CD4-positive, alpha-beta T cell treated with Interleukin-6 at 100 ng/mL for 8 hours (primary cell): ENCODE measurements at places on chromosomes 16 and 17.

DNA sequence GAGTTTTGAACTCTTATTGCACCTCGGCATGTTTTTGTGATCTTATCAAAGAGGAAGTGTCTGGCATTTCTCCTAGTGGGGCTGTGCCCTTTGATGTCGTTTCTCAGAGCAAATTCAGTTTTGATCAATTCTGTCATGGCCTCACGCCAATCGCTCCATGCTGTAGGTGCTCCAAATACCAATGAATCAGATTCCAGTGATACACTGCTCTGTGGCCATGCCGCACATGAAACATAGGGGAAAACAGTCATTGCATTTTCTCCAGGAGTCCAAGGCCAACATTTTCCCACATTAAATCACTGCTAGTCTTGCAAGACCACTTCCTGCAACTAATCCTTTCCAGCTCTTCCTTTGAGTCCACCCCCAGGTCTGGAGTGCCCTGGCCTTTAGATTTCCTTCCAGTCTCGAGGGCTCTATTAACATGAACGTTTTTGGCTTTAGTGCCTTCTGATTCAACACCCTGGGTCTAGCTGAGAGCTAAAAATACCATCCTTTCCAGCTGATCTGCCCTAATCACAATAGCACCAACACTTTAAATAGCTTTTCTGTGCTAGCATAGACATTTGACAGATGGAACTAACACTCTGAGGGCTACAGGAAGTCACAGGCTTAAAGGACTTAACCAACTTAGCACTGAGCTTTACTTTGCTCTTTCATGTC lies 18.2 kb upstream of the RASL10B start:
- DNase-seq = no peak

- no peak for DNase-seq
Measured at GRCh38 chr16:87434146-87434667, 42.1 kb downstream of the MAP1LC3B start.

DNA sequence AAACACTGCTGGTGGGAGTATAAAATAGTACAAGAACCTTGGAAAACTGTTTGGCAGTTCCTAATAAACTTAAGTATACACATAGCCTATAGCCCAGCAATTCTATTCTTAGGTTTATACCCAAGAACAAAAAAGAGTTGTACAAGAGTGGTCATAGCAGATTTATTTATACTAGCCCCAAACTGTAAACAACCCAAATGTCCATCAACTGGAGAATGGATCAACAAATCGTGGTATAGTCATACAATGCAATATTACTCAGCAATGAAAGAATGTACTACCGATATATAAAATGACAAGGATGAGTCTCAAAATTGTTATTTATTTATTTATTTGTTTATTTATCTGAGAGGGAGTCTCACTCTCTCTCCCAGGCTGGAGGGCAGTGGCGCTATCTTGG lies 23.1 kb downstream of the GNGT2 start:
- DNase-seq = no peak

DNA sequence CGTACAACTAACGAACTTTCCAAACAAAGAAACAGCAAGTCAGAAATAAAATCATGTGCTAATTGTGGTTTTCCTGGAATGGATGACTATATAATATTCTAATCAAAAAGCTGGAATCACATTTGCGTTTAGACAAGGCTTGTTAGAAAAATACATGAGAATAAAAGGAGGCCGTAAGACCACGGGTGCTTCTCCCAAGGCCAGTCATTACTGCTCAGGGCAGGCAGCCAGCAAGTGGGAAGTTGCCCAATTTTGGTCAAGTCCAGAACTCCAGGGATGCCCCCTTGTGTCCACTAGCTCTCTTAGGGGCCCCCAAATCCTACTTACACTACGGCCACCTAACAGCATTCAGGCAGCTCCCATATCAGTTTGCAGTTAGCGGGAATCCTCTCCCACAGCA lies 25.9 kb upstream of the LYRM9 start:
- no peak for DNase-seq

DNA sequence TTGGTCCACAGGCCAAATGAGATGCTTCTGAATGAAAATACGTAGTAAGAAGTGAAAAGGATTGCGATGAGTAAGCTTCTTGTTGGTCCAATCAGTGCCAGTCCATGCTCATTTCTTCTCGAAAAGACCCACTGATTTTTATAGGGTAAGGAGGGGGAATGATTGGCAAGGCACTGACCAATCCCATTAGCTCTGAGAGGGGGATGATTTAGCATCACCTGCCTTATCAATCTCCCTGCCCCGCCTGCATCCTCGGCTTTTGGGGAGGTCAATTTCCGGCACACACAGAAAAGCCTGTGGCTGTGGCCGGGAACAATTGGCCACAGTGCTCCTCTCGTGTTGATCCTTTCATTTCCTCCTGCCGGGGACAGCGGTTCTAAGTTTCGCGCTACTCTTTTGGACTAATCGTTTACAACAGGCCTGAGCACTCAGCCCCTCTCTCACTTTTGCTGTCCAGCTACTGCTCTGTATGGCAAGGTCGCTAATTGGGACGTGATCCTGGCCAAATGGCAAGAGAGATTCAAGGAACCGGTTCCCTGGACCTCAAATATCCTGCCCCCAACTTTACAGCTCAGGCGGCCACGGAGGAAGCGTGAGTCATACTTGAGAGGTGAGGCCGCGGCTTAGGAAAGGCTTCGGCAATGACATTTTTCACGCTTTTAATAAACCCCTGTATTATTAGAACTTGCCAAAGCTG lies 43.1 kb downstream of the TBX4 start:
- no peak for DNase-seq

- no peak for DNase-seq
Measured at GRCh38 chr17:64657610-64658125, 4.4 kb downstream of the SMURF2 start.

DNA sequence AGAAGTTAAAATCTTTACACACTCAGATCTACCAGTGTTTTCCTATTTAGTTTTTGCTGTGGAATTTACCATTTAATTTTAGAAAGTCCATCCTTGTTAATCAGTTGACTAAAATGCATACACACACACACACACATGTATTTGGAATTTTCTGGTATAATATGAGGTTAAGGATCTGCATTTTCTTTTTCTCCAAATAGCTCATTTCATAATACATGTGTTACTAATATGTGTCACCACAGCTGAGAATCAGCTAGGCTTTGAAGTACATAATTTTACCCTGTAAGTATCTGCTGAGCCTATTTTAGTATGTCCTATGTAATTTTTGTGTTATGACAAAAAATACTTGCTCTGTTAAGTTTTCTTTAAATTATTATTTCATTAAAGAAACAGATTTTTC lies 143.2 kb downstream of the PHKB start:
- no peak for DNase-seq

GRCh38 chr16:23435500-23435899 lies 17.5 kb downstream of the COG7 start:
- peak; percentile 53 for DNase-seq

DNA sequence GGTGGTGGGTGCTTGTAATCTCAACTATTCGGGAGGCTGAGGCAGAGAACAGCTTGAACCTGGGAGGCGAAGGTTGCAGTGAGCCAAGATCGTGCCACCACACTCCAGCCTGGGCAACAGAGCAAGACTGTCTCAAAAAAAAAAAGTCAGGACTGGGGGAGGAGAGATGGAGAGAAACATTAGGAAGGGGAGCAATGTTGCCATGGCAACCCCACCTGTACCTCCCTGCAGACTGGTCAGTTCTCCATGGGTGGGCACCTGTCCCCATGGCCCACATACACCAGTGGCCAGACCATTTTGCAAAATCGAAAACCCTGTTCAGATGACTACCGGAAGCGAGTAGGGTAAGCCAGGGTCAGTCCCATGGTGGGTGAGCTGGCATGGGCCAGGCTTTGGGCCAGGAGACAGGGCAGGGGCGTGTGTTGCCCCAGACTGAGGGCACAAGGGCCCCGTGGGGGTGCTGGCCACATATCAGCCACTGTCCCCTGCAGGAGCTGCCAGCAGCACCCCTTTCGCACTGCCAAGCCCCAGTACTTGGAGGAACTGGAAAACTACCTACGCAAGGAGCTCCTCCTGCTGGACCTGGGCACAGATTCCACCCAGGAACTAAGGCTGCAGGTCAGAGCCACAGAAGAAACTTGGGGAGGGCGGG lies 14.0 kb downstream of the TSNAXIP1 start:
- no peak for DNase-seq

DNA sequence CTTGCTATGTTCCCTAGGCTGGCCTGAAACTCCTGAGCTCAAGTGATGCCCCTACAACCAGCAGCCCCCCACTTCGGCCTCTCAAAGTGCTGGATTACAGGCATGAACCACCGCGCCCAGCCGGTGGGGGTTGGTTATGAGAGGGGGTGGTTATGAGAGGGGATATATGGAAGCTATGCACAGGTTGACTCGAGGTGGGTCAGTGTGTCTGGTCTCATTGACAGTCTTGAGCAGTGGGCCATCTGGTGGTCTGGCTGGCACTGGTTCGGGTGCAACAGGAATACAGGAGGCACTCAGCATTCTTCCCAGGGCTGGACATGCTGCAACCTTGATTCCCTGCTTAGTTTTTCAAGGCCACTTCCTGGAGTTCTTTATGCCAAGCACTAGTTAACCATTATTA lies 5.6 kb upstream of the STX1B start:
- no peak for DNase-seq
